ENCODE measurements at places on chromosomes 16 and 17.

DNA sequence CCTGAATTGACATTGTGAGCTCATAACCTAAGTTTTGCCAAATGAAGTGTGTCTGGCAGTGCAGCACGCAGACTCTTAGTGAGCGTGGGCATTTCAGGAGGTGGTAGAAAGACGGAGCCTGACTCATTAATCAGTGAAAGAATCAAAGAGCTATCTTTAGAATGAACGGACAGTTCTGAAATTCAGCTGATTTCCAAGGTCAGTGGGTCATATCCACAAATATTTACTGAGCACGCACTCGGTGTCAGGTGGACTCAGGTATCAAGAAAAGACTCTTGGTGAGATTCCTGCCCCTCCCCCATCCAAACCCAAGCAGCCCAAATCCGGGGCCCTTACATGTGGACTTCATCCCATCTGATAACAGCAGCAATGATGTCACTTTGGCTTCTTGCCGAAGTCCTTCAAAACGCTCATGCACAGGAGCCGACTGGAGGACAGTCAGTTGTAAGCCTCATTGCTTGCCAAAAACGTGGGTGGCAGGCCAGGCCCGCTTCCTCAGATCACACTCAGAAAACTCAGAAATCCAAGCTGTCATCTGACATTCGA lies 185.8 kb downstream of the HS3ST3A1 start:
- no peak for DNase-seq

DNA sequence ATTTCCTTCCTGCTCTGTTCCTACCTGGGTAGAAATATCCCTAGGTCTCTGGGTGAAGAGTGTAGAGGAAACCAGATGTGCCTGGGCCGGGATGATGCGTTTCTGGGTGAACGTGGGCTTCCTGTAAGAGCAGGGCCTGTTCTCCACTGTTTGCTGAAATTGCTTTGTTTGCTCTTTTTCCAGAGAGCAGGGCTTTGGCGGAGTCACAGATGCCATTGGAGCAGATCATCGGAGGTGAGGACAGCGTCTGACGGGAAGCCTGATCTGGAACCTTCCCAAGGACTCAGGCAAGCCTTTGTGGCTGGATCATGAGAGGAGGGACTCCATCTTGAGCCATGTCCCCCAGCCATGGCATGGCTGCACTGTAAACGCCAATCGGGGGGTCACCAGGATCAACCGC lies 15.4 kb downstream of the DHODH start:
- no peak for DNase-seq

DNA sequence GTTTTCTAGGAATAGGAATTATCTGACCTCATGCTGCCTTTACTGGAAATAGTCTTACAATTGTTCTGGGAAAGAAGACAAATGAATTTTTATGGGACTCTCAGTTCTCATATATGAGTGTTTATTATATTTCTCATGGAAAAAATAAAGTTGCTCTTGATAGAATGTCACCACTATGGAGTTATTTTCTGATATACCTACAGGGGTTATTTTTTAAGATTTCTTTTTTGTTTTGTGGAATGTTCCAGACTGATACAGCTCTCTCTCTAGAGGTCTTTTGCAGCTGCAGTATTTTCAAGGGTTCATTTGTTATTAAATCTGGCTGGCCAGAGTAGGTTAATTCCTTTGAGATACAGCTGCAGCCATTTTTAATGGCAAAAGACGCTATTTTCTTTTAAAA lies 100.7 kb downstream of the ABCA8 start:
- DNase-seq, result no peak

DNA sequence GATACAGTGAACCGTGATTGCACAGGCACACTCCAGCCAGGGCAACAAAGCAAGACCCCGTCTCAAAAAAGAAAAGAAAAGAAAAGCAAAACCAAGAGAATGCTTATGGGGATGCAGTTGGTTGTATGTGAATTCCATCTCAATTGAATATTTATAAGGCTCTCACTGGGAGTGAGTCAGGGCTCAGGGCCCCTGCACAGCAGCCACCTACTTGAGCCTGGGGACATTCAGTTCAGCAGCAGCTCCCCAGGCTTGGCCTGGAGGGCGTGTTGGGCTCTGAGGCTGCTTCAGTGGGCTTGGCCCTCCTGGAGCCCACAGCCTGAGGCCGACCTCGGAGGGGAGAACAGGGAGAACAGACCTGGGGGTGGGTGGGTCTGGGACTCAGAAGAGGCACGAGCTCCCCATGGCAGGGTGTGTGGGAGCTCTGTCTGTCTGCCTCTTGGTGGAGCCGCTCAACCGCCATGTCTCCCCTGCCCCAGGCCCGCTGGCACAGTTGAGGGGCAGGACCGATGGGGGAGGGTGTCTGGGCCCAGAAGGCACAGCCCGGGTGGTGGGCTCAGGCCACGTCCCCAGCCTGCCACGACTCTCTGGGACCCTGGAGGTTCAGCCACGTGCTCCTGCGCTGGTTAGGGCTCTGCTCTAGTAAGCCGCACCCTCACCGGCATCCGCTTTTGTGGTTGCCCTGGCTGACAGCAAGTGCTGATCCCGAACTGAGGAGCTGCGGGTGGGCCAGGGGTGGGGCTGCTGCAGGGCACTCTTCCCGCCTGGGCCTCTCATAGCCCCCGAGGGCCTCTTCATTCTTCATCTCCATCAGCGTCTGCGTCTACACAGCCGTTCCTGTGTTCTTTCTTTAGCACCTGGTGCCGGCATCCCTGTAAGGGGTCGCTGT lies 24.8 kb downstream of the ZFPM1 start:
- DNase-seq, result peak; percentile 77

GRCh38 chr17:15883617-15884111 lies 61.3 kb upstream of the ADORA2B start:
- DNase-seq, result no peak

- no peak for DNase-seq
Measured at GRCh38 chr17:57544401-57544800, 200.7 kb downstream of the CCDC182 start.

GRCh38 chr16:89934611-89935553 lies 11.7 kb downstream of the TUBB3 start:
- no peak for DNase-seq

DNA sequence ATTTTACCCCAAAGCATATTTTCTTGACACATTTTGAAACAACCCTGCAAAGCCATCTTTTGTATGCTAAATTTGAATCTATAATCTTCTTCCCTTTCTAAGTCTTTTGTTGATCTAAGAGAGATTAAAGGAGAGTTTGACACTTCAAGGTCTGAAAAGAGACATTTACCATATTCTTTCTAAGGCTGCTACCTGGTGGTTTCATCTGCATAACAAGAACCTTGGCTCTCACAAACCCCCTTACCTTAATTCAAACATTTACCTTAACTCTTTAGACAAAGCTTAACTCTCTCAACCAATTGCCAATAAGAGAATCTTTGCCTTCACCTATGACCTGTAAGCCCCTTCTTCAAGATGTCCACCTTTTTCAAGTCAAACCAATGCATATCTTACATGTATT lies 1143.6 kb downstream of the CDH11 start:
- no peak for DNase-seq

DNA sequence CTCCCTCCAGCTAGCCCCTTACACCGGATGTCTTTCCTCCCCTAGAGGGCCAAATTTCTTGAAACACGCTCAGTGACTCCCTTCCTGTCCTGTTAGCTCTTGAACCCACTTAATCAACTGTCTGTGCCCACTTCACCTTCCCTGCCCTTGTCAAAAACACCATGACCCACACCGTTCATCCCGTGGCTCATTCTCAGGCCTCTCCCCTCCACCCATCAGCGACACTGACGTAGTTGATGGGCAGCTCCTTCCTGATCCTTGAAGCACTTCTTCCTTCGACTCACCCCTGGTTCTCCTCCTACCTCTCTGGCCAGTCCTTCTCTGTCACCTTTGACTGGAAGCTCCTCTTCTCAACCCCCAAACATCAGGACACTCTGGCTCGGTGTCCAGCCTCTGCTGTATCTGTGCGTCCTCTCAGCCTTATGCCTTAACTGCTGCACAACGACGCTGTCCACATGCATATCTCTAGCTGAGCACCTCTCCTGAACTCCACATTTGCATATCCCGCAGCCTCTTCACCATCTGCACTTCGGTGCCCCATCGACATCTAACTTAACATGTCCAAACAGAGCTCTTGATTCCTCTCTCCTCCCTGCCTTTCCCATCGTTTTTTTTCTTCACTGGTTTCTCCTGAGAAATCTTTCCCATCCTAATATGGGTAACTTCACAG lies 39.3 kb upstream of the CCDC182 start:
- DNase-seq, result no peak

GRCh38 chr17:30824002-30824355 lies 513 bp downstream of the CRLF3 start:
- no peak for DNase-seq

- DNase-seq, result no peak
Measured at GRCh38 chr17:17907469-17907868, 64.7 kb downstream of the TOM1L2 start.

DNA sequence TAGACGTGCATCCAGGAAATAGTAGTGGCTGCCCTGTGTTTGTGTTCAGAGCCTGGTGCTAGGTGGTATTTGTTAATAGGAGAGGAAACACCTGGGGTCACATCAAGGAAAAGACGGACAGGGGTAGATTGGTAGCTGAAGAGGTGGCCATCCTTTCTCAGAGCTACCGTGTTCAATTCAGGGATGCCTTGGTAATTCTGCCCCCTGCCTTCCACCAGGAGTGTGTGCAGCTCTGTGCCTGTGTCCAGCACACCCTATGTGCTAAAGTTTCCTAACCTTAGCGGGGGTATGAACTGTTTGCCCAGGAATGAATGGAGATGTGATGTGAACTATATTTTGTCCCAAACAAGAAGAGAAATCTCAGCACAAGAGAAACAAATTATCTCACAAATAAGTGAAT lies 174.1 kb upstream of the MPHOSPH6 start:
- no peak for DNase-seq

GRCh38 chr16:81553080-81553813 lies 108.6 kb downstream of the CMIP start:
- no peak for DNase-seq

- no peak for DNase-seq
Measured at GRCh38 chr16:81740169-81740568, 38.9 kb upstream of the PLCG2 start.

GRCh38 chr17:49379926-49380325 lies 17.9 kb upstream of the ZNF652 start:
- no peak for DNase-seq

DNA sequence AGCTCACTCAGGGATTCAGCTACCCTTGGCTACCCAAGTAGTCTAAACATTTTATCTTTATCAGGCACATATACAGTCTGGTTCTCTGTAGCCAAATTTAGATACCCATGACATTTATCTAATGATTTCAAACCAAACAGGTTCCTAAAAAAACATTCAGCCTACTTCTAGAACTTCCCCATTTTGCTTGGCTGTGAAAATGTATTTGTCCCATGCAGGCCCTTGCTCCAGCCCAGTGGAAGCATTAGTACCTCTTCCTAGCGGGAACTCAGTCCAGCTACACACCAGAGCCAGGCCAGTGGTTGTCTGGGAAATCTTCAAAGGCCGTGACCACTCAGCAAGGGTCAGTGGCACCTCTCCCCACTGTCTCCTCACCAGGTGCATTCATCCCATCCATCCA lies 26.2 kb upstream of the NAGLU start:
- no peak for DNase-seq

DNA sequence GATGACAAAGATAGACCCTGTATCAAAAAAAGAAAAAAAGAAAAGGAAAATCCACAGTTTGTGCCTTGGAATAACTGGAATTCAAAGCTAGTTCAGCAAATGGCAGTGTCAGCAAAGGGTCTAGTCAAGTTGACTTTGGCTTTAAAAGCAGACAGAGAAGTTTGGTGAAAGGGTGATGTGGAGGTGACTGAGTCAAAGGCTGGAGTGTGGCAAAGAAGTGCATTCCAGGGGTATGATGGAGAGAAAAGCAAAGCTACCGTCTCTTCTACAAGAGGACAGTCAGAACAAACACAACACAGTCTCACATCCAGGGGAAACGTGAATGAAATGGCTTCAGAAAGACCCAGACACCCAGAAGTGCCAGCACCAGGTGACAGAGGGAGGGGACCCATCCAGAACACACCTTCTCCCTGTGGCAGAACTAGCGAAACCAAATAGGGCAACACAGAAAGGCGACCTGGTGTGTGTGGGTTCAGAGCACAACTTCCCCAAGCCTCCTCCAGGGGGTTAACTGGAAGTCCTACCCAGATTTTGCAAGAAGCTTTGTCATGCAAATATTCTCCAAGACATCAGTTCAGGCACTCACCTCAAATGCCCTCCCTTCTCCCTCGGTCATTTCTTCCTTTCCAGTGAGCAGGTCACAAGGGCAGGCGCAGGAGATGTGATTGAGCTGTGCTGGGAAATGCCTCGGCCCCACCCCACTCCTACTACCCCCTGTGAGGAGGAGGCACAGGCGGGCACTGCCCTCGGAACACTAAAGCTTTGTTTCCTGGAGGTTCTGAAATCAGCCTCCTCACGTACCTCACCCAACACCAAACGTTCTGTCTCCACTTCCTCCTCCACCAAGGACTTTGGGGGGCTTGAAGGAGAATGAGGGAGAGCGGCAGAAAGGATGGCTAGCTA lies 481.9 kb downstream of the SOX9 start:
- DNase-seq, result no peak

DNA sequence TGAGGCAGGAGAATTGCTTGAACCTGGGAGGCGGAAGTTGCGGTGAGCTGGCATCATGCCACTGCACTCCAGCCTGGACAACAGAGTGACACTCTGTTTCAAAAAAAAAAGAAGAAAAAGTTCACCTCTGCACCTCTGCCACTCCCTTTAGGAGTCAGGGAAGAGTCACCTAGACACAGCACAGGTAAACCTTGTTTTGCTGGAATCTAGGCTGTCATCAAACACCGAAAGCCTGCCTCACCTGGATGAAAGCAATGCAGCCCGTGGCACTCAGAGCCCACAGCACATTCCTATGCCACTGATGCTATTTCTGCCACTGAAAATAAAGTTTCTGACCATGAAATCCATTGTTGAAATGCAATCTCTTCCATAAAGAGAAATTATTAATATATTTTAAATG lies 22.2 kb downstream of the CFAP52 start:
- no peak for DNase-seq

GRCh38 chr17:29010586-29010985 lies 4.8 kb upstream of the SEZ6 start:
- no peak for DNase-seq

GRCh38 chr17:82105417-82105881 lies 7.4 kb upstream of the FASN start:
- DNase-seq, result no peak

- no peak for DNase-seq
Measured at GRCh38 chr17:66602659-66603384, 232.1 kb upstream of the CACNG5 start.

- DNase-seq, result no peak
Measured at GRCh38 chr16:10156099-10156498, 26.1 kb downstream of the GRIN2A start.
